Liver (tissue), 10 donors: ENCODE measurements at places on chromosomes 7 and 10.

GRCh38 chr7:84399661-84400060, 205.1 kb upstream of the SEMA3A start:
- DNase-seq, result no peak

DNA sequence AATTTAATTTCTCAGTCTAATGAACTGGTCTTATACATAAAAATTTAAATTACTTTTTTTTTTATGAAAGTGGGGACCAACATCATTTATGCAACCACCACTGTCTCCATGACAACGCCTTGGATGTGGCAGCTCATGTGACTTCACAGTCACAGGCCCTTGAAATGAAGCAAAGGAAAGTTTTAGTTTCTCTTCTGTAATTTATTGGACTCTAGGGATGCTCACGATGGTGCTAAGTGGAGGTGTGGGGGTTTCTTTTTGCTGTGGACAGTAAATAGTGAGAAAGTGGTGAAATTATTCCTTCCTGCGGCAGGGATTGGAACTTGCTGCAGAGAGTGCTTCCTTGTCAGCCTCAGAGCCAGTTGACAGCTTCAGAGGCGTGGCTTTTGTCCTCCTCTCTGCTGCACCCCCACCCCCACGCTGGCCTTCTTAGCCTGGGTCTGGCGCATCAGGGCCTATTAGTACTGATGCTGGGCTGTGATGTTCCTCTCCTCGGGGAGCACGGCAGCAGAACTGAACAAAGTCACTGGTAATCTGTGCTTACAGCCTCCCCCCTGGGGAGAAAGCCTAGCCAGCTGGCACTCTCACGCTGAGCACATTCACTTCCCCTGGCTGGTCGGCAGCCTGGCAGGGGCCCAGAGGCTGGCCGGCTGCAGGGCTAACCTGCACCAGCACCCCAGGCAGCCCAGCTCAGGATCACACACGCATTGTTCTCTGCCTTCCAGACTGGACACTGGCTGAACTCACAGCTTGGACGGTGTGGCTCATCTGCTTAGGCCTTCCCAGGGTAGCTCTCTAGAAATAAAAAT, 517.5 kb upstream of the GALNT17 start:
- no peak for DNase-seq

DNA sequence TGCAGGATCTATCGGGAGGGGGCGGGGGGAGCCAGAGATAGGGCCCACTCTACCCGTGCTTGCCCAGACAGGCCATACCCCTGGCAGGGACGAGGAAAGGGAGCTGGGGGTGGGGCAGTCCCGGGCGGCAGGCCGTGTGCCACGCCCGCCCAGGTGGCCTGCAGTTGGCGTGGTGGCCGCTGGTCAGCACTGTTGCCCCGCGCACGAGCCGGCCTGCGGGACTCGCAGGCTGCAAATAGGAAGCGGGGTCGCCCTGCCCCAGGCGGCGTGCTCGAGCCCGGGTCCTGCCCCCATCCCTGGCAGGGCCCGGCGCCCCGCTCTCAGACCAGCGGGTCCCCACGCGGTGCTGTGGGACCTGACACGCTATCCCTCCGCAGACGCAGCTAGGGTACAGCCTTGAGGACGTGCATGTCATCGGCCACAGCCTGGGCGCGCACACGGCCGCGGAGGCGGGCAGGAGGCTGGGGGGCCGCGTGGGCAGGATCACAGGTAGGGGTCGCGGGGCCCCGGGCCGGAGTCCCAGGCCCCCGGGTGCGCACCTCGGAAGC, 6.7 kb downstream of the PNLIPRP2 start:
- no peak for DNase-seq

DNA sequence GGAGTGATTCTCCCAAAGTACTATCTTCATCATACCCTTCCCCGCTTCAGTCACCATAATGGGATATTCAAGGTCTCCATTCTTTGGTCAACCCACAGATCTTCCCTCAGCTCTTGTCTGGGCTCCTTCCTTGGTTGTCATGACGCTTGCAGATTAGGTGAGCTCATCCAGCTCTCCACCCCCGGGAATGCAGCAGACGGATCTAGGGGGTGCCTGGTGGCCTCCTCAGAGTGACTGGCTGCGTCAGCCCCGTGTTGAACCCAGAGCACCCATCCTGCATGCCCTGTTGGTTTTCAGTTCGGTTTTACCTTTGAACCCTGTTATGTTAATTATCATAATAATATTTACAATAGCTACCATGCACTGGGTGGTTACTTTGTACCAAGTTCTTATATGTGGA, 6.4 kb downstream of the NEURL1 start:
- DNase-seq, result no peak
